ENCODE measurements at places on chromosomes 6 and 20. TPM values are rescaled to one million over a fixed set of nuclear protein-coding genes. Genes with fewer than 3 reads are reported as not detected.

GRCh38 chr6:31870385-31870921, 7.8 kb upstream of the NEU1 start:
- H3K27ac ChIP-seq, result no peak overlapping the region
- no peak overlapping the region for H3K4me3 ChIP-seq
- H3K27me3 ChIP-seq, result no peaks in the 10 kb centered on the region

The PGC gene
- not detected for total RNA-seq

The FBXO5 gene
- 16.7 TPM for total RNA-seq

DNA sequence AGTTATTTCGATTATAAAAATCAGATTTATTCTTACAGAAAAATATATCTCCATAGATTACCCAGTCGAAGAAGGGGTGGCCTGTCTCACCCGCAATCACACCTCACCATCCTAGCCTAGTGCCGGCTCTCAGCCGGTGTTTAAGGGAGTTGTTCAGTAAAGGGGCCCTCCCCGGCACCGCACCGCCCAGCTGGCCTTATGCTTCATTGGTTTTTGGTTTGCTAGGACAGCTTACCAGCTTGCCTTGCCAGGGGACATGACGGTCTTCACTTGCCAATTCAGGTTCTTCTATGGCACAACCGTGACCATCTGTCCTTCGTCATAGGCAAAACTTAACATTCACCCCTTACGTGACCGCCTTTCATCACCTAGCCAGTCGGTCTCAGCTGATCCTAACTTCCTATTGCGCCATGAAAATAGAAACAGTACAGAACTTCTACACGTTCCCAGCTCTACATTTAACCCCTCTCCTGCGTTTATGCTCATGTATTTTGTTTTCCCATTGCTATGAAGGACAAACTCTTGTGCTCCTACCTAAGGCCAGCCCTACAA, 44.7 kb upstream of the SLC22A16 start:
- H3K27ac ChIP-seq, result no peak overlapping the region
- no peaks in the 10 kb centered on the region for H3K36me3 ChIP-seq
- no peak for DNase-seq
- no peaks in the 10 kb centered on the region for H3K4me1 ChIP-seq

- no peaks in the 10 kb centered on the region for H3K4me1 ChIP-seq
- H3K36me3 ChIP-seq, result no peaks in the 10 kb centered on the region
- H3K4me3 ChIP-seq, result no peak overlapping the region
- H3K27ac ChIP-seq, result no peak overlapping the region
- DNase-seq, result no peak
Observed at GRCh38 chr20:58084966-58085365, 143.5 kb downstream of the ANKRD60 start.

The HS3ST5 gene
- total RNA-seq, result not detected
